Ammon's horn (tissue), 1 donor: ENCODE measurements at places on chromosomes 3 and 15.

- no peak for DNase-seq
Observed at GRCh38 chr15:98966091-98966787, 41.4 kb downstream of the PGPEP1L start.

DNA sequence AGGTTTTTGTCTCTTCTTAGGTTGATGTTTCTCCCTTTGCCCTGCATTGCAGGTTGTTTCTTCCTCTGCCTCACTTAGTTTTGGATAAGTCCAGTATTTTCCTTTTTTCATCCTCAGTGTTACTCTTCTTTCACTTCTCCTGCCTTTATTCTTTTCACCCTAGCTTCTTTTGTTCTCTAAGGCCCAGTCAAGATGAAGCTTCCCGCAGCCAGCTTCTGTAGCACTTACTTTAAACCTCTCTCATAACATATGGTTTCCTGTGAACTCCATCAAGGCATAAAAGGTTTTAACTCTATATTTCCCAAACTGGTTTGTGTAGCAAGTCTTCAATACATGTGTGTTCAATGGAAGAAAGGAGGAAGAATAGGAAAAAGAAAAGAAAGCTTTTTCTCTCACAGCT, 54.1 kb downstream of the TP63 start:
- no peak for DNase-seq

DNA sequence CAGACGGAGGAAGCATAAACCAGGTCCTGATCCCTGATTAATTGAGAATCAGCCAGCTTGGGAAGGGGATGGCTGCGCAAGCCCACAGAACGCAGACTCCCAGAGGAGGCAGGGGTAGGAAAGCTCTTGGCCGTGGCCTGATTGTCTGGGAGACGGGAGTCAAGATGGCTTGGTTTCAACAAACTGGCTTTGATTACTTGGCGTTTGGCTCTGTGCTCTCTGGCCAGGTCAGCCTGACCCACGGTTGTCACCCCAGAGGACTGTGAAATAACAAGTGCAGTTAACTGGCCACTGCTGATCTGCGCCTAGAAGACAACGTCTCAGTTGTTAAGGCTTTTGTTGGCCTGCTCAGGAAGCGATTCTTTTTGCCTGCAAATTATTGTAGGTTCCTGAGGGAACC, 387.0 kb upstream of the PROK2 start:
- DNase-seq, result peak; percentile 84

DNA sequence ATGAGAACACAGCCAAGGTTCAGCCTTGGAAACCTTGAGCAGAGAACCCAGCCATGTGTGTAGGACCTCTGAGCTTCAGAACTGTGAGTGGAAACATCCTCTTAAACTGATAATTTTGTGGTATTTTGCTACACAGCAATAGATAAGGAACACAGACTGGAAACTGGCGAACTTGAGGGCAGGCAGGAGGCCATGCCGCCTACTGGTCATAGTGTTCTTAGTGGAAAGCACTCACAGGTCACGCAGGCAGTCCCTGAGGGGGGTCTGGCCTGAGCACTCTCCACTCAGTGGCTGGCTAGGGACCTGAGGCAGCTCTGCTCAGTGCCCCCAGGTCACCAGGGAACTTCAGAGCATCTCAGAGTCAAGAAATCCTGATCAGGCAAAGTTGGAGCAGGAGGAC, 9.7 kb upstream of the XIRP1 start:
- no peak for DNase-seq

GRCh38 chr3:120286465-120286864, 1.4 kb upstream of the GPR156 start:
- DNase-seq, result no peak

DNA sequence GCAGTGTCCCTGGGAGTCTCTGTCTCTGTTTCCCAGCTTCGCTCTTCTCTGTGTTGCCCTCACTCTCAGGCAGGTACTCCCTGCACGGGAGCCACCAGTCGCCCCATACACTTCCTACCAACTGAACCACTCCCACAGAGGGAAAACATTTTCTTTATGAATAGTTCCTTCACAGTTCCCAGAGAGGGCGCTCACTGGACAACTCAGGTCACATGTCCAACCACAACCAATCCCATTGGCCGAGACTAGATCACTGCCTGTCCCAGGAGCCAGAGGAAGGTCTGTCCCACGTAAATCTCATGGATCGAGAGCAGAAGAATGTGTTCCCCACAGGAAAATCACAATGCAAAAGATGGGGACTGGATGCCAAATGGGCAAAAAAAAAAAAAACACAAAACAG, 26.1 kb downstream of the GRK7 start:
- no peak for DNase-seq

DNA sequence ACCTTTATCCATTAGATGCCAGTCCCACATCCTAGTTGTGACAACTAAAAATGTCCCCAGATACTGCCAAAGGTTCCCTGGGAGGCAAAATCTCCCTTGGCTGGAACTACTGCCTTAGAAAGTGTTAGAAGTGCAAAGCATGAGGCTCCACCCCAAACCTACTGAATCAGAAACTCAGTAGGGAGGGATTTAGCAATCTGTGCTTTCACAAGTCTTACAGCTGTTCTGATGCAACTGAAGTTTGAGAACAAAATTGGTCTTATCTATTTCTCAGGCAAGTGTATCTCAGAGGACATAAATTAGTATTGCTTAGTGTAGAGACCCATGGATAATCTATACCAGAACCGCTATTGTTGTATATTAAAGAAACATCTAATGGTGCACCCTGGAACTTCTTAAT, 70.2 kb downstream of the CLDN1 start:
- no peak for DNase-seq

DNA sequence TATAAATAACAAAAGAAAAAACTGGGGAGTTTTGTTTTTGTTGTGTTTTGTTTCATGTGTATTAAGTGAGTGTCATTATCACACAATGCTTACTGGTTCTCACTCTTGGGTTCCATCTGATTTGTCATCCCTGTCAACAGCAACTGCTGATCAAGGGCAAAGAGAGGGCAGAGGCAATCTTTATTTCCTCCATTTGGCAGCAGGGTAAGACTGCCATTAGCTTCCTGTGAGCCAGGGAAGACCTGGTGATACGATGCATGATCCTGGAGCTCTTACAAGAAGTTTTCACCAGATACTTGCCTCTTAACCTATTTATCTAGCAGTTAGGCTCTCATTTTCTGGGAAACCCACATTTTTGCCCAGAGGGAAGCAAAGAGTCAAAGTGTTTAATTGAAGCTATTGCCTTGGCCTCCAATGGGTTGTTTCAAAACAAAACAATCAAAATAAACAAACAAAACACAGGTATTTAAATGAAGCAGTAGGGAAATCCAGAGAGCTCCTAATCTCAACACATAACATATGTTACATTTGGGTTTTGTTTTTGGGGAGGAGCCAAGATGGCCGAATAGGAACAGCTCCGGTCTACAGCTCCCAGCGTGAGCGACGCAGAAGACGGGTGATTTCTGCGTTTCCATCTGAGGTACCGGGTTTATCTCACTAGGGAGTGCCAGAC, 529.8 kb downstream of the MAGI1 start:
- no peak for DNase-seq

DNA sequence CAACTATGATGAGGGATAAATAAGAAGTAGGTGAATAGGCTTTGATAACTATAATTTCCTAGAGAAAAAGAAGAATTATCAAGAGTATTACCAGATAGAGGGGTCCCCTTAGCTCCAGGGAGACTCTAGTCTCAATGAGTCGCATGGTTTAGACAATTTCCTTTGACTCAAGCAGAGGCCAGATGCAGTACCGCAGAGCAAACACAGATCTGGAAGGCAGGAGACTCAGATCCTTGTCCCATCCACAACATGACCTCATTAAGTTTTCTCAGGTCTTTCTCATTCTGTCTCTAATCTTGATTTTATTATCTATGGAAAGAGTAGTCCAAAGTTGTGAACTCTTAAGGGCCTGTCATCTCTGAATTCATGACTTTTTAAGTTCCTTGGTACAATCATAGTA, 987.9 kb downstream of the NTRK3 start:
- no peak for DNase-seq

DNA sequence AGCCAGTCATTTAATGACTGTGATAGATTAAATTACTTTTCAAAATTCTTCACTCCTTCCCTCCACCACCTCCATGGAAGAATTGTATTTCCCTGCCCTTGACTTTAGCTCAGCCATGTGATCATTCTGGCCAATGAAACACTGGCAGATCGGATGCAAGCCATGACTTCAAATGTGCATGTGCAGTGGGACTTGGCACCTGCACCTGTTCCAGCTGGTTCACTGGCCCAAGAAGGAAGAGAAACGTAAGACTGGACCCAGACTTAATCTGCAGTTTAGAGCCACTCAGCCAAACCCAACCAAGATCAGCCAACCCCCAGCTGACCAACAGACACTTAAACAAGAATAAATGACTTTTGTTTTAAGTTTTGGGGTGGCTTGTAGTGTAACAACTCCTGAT, 11.8 kb downstream of the DPH3 start:
- no peak for DNase-seq

GRCh38 chr3:103349760-103350159, 914.9 kb downstream of the ZPLD1 start:
- no peak for DNase-seq

DNA sequence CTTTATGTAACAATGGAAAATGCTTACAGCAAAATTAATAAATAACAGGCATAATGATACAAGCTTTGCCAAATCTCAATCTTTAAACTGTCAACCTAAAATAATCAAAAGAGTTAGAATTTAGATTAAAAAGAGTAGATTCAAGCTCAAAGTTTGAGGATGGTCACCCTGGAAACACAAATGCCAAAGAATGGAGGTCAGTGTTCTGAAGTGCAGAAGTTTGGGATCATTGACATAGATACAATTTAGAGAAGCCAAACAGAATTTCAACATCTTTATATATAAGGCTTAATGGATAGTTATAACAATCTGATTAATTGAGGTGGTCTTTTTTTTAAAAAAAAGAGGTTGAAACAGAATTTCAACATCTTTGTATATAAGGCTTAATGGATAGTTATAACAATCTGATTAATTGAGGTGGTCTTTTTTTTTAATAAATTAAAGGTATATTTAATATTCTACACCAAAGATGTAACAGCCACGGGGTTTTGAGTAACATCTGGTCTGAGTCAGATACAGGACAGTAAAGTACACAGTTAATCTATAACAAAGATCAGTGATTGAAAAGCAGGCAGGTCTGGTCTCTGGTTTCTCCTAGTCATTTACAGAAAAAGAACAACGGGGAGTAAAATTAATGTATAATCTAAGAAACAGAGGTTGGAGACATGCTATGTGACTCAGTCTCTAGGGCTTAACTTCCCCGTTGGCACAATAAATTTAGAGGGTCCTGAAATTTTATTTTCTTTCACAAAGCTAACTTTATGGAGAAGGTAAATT, 490.7 kb downstream of the GBE1 start:
- DNase-seq, result no peak

GRCh38 chr3:90069748-90070147, 962.3 kb downstream of the EPHA3 start:
- no peak for DNase-seq

DNA sequence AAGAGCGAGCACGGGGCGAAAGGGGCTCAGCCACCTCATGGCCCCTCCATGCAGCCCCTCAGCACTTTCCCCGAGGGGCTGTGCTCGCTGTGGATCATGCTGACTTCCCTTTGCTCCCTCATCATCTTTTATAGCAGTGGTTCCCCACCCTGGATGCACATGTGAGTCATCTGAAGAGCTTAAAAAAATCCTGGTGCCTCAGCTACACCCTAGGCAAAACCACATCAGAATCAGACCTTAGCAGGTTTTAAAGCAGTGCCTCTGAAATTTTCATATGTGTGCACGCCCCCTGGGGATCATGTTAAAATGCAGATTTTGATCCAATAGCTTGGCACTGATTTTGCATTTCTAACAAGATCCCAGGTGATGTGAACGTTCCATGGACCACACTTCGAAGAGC, 50.9 kb downstream of the FEM1B start:
- DNase-seq, result no peak

DNA sequence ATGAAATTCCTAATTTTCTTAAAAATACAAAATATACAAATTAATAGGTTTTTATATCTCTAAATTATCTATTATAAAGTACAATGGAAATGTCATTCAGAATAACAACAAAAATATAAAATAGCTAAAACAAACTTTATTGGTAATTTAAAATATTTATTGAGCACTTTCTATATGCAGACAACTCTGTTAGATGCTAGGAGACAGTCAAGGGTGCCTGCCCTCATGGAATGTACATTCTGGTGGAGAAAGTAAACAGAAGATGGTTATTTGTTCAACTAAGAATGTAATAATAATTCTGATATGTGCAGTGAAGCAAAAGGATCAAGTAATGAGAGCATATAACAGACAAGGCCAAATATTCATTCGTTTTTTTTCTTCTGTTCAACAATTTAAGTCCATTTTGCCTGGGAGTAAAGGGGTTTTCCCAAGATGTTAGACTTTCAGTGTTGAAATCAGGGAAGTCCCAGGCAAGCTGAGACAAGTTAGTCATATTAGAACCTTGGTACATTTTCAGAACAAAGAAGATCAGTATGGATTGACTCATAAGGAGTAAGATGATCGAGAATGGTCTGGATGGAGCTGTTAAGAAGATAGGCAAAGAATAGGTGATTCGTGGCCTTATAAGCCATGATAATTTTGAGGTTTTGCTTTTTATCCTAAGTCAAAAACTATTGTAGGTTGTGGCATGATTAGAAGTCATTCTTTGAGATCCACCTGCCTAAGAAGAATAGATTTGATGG, 150.2 kb upstream of the MLF1 start:
- DNase-seq, result no peak

- no peak for DNase-seq
Observed at GRCh38 chr3:176075491-176075890, 1121.8 kb downstream of the TBL1XR1 start.

DNA sequence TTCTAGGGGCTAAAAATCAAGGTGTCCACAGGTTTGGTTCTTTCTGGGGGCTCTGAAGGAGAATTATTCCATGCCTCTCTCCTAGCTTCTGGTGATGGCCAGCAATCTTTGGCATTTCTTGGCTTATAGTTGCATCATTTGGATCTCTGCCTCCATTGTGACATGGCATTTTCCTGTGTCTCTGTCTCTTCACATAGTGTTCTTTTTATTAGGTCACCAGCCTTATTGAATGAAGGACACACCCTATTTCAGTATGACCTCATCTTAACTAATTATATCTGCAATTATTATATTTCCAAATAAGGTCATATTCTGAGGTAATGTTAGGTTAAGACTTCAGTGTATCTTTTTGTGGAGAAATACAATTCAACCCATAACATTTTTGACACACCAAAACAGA, 3.2 kb upstream of the GBE1 start:
- DNase-seq, result no peak

DNA sequence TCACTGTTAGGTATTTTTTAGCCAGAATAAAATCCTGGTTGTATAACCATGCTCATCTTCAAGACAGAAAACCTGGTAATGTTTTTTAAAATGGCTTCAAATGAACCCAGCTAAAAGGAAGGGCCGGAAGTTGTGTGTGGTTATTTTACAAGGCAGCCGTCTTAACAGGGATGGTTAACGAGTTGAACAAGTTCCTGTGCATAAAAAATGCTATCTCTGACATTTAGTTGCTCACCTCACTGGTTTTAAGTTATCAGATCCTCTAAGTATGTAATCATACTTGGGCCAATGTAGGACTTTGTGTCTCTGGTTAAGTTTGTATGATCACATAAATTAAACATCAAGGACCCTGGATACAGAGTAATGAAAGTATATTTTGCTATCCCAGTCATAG, 2.1 kb downstream of the ATP11B start:
- DNase-seq, result no peak
